Activated T-cell treated with anti-CD3 and anti-CD28 coated beads, Interleukin-2, amount 50 U/mL, for 24 hours (primary cell): ENCODE measurements at places on chromosomes 2 and 18.

- DNase-seq, result no peak
These were observed 1070.7 kb downstream of the CNTNAP5 start for GRCh38 chr2:125095826-125096225.

GRCh38 chr2:257429-257828 lies 6.4 kb downstream of the SH3YL1 start:
- no peak for DNase-seq

DNA sequence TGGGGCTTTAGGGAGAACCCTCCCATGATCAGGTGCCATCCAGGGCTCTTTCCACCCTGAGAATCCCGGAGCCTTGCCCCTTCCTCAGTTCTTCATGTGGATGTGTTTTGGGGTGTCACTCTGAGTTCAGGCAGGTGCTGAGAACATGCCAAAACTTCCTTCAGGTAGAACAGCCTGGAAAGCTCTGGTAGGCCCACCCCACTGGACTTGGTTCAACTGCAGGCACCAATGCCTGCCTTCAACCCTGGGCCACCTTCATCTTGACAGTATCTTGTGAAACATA lies 85.8 kb downstream of the EPAS1 start:
- no peak for DNase-seq

DNA sequence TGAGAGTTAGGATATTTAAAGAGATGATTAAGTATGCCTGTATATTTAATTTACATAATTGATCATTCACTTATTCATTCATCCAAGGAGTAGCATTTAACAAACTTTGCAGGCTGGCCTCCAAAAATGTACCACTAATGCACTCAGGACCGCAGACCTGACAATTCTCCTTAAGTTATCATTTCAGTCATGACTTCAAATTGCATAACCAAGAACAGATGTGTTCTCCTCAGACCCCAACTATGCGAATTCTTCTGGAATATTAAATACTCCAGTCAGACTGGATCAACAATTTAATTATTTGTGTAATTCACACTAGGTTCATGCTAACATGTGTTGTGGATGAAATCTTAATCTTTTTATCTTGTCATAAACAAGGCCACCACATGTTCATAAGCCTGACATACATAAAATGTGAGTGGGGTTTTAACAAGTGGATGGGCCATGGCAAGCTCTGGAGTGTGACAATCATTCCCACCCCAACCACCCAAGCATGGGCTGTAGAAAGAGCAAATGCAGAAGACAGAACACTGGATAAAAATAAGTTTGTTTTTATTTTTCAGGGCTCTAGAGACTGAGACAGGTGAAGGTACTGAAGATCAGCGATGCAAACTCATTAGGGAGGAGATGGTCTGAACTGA lies 3.2 kb downstream of the REG1B start:
- DNase-seq, result no peak

DNA sequence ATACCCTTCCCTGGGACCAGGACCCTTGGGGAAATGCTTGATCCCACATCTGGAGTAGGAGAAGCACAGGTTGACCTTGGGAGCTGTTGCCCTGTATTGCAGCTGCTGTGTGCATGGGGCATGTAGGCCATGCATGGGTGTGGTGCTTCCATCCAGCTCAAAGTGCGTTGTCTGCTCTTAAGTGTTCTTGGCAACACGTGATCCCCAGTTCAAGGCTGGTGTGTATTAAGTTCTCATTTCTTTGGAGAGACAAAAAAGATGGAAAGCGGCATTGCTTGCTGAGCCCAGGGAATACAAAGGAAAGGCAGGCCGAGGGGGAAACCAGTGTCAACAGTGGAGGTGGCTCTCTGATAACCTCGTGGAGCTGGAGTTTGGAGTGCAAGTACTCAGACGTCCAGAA lies 110.7 kb downstream of the RTP5 start:
- DNase-seq, result no peak

DNA sequence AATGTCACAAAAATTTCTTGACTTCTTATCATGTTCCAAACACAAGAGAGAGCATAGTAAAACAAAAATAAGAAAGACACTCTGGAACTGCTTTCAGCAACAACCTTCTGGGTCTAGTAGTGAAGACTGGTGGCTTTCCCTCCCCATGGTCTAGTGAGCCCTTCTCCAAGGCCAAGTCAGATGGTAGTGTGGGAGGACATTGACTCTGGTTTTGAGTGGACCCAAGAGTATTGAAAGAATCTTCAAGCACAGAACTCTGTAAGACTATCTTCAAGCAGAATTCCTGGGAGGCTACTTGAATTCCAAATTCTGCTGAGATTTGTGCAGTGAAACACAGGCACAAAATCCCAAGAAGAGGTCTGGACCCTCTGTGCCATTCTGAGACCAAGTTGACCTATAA lies 21.1 kb downstream of the ANTXR1 start:
- DNase-seq, result no peak

- DNase-seq, result no peak
These were observed 573.3 kb downstream of the LRP1B start for GRCh38 chr2:141557329-141558095.

DNA sequence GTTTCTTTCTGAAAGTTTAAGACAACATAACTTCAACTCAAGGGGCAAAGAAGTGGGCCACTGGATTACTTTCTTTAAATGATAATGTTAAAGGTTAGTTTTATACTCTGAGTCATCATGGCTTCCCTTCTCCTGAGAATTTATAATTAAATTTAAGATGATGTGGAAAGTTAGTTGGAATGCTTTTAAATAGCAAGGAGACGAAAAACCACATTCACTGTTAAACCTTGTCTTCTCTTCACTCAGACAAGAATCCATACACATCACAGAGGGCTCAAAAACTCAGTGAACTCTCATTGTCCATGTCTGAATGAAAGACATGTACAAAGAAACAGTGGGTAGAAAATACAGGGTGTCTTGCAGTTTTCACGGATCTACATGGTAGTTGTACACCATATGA lies 65.6 kb downstream of the COL5A2 start:
- DNase-seq, result no peak

- no peak for DNase-seq
These were observed 7.4 kb downstream of the NFATC1 start for GRCh38 chr18:79402977-79403722.

- no peak for DNase-seq
These were observed 16.6 kb downstream of the RBMS1 start for GRCh38 chr2:160477032-160477431.

GRCh38 chr2:215861607-215862350 lies 151.6 kb downstream of the MREG start:
- DNase-seq, result no peak

- DNase-seq, result no peak
These were observed 79.8 kb upstream of the PID1 start for GRCh38 chr2:229350883-229351282.

DNA sequence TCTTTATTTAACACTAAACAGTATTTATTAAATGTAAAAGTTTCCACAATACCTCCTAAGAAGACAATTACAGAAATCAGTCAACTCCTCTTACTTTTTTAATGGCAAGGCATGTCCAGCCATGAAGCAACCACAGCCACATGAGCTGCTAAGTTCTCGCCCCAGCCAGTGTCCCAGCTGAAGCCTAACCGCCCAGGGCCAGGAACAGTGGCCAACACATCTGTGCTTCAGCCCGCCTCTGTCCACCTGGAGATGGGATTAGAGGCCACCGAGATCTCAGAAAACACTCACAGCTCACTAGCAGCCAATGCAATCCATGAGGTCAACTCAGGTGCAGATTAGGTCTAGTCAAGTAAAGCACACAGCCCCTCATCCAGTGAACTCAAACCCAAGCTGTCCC lies 40.2 kb downstream of the PID1 start:
- no peak for DNase-seq

DNA sequence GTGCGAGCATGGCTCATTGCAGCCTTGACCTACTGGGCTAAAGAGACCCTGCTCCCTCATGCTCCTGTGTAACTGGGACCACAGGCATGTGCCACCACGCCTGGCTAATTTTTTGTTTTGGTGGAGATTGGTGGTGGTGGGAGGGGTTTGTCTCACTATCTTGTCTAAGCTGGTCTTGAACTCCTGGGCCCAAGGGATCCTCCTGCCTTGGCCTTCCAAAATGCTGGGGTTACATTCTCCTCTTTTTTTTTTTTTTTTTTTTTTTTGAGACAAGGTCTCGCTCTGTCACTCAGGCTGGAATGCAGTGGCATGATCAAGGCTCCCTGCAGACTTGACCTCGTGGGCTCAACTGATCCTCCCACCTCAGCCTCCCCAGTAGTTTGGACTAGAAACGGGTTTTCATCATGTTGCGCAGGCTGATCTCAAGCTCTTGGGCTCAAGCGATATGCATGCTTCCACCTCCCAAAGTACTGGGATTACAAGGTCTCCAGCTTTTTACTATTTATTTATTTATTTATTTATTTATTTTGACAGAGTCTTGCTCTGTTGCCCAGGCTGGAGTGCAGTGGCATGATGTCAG lies 238.3 kb downstream of the MYCN start:
- DNase-seq, result no peak

- DNase-seq, result no peak
These were observed 157.2 kb upstream of the ZC3H15 start for GRCh38 chr2:186328838-186329237.

DNA sequence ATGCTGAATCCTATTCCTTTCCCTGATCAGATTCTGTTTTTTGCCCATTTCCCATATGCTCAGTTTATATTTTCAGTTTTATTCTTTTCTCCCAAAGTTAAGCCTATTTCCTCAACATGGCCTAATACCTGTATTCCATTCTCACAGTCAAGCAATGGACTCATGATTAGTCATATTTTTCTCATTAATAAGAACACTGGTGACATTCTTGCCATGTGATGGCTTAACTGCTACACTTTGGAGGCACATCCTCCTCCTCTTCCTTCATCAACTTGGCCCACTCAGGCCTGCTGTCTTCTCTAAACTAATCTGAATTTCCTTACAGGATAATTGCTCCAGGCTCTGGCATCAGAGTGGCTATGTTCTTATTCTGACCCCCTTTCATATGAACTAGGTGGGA lies 679.2 kb downstream of the NYAP2 start:
- no peak for DNase-seq

DNA sequence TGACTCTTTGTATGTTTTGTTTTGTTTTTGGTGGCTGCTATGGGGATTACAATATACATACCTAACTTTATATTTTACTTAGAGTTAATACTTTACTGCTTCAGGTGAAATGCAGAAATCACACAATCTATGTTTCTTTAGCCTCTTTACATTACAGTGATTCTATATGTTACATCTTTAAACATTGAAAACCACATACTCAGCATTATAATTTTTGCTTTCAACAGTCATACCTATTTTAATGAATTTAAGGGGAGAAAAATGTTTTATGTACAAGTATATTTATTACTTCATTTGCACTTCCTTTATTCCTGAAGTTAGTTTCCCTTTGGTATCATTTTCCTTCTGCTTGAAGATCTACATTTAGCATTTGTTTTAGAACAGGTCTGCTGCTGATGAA lies 23.1 kb downstream of the FAM117B start:
- DNase-seq, result no peak

- no peak for DNase-seq
These were observed 40.3 kb downstream of the ZEB2 start for GRCh38 chr2:144479659-144480058.

GRCh38 chr2:217370391-217370790 lies 510.5 kb upstream of the TNP1 start:
- no peak for DNase-seq

DNA sequence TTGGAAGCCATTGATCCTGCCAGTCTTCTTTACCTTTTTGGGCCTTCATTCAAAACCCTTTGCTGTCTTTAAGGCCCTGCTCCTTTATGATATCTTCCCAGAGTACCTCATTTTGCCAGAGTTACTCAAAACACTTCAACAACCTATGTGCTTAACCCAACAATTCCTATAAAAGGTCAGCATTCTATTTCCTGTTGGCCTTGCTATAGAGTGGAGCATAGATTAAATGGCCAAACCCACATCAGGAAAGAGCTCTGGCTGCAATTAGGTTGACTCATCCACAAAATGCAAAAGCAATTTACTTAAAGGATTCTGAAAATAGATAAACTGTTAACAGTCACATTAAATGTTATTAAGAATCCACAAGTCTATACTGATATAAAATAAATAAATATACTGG lies 21.2 kb downstream of the MRPL33 start:
- DNase-seq, result no peak

DNA sequence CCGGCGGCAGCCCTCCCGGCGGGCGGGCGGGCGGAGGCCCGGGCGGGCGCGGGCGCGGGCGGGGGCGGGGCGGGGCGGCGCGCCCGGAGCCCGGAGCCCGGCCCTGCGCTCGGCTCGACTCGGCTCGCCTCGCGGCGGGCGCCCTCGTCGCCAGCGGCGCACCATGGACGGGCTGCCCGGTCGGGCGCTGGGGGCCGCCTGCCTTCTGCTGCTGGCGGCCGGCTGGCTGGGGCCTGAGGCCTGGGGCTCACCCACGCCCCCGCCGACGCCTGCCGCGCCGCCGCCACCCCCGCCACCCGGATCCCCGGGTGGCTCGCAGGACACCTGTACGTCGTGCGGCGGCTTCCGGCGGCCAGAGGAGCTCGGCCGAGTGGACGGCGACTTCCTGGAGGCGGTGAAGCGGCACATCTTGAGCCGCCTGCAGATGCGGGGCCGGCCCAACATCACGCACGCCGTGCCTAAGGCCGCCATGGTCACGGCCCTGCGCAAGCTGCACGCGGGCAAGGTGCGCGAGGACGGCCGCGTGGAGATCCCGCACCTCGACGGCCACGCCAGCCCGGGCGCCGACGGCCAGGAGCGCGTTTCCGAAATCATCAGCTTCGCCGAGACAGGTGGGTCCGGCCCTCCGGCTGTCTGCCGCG lies at the start of gene INHBB:
TSS of gene INHBB (plus strand) at position 111 of the 641 bp plus-strand sequence. CDS start at position 164, 53 bp downstream.
- DNase-seq, result peak; percentile 50

DNA sequence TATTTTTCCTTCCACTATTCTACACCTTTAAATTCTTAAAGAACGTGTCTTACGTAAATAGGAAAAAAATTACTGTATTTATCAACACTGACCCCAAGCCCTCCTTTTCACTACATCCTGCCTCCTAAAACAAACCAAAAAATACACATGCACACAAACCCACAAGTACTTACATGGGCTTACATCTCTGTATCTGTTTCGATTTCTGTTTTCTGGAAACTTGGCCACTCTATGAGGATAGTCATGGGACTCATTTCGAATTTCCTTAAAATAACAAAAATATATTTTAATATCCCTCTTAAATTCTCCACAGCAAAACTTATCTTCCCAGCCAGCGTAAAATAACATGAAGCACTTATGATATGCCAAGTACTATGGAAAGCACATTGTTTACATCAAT lies 25.0 kb downstream of the PTPN2 start:
- DNase-seq, result no peak

- no peak for DNase-seq
These were observed 7.5 kb downstream of the TGFBRAP1 start for GRCh38 chr2:105321875-105322646.
